Stimulated activated CD4-positive, alpha-beta T cell treated with anti-CD3 and anti-CD28 coated beads, Interleukin-2, amount 100 ng/mL, for 4 hours (primary cell): ENCODE measurements at places on chromosomes 13 and 19.
A peak's percentile ranks its signal among the peaks of the same experiment; 100 is the strongest.

- no peak for DNase-seq
These were observed 1074.3 kb upstream of the PCDH9 start for GRCh38 chr13:68304286-68304893.

GRCh38 chr13:30882996-30883766, 22.9 kb upstream of the MEDAG start:
- DNase-seq, result no peak

DNA sequence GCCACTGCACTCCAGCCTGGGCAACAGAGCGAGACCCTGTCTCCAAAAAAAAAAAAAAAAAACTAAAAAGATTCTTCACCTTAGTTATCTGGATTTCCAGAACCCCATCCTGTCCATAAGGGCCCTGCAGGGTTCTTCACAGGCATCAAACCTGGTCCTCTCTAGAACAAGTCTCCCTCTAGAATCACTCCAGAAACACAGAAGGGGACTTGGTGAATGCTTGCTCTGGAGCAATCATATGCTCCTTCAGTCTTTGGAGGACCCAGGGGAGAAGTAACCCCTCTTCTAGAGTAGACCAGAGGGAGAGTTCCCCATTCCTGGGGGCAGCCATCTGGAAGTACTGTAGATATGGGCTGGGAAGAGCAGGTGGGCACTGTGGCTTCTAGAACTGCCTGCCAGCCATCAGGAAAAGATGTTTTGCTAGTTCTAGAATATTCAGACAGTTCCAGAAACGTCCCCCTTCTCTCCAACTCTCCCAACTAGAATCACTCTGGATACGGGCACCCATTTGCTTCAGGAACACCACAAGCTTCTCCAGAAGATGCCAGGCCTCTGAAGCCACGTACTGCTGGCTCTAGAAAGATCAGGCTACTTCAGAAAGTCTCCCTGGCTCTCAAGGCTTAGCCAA, 2.8 kb downstream of the FUT1 start:
- DNase-seq, result no peak

DNA sequence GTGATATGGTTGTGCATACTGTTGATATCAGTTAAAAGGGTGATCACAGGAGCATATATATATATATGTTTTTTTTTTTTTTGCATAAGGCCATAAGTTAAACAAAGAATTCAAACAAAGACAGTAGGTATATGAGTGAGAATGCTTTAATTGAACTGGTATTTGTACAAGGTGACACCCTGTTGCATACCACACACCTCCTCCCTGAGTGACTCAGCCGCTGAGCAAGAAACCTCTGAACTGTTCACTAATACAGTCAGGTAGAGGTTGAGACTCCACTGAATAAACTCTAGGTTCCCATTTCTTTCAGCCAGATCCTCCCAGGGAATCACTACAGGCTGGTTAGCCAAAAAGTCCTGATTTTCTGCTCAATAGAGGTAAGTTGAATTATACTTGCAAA, at the start of gene SCEL:
Gene SCEL (plus strand): TSS at position 259 of the 400 bp plus-strand sequence. CDS start 20,170 bp downstream, outside the sequence.
- DNase-seq, result no peak

- DNase-seq, result no peak
These were observed 3.6 kb upstream of the MIER2 start for GRCh38 chr19:347946-348861.

DNA sequence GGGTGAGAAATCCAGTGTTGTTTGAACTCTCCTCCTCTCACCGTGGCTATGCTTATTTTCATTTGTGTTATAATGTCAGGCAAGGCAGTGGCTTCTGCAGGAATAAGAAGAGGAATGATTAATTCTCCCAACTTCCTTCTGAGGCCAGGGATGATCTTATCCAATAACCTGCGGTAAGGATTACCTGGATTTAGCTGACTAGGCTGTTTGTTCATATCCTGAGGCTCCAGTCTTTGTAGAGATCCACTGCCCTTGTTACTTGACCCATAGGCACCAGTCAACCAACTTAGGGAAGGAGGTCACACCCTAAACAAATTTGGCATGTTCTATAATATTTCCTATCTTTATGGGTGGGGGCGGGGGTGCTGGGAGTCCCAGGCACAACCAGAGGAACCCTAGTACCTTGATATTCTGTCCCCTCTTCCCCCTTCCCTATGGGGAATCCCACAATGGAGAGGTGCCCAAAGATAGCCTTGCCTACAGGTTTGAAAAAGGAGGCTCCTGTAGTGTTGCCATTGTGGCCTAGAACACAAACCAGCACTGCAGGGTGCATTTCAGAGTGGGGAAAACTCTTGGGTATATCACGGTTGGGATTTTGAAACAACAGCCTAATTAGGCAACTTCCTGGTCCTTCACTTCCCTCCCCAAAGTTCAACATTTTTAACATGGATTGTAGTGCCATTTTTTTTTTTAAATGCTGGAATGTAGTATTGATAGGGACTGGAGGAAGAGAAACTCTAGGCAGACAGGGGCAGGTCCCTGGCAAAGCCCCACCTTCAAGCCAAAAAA, 977.5 kb upstream of the SPRY2 start:
- DNase-seq, result no peak

DNA sequence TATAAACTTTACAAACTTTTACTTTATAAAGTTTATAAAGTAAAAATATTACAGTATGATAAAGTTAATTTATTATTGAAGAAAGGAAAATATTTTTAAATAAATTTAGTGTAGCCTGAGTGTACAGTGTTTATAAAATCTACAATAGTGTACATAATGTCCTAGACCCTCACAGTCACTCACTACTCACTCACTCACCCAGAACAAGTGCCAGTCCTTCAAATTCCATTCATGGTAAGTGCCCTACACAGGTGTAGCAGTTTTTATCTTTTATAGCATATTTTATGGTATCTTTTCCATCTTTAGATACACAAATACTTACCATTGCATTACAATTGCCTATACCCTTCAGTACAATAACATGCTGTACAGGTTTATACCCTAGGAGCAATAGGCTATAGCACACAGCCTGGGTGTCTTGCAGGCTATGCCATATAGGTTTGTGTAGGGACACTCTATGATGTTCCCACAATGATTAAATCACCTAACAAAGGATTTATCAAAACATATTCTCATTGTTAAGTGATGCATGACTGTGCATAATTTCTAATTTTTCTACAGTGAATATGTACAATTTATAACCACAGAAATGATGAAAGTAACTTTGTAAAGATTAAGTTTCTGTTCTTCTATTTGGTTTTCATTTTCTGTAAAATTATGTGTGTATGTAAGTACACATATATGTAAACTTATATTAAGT, 98.0 kb downstream of the SPRY2 start:
- DNase-seq, result no peak

DNA sequence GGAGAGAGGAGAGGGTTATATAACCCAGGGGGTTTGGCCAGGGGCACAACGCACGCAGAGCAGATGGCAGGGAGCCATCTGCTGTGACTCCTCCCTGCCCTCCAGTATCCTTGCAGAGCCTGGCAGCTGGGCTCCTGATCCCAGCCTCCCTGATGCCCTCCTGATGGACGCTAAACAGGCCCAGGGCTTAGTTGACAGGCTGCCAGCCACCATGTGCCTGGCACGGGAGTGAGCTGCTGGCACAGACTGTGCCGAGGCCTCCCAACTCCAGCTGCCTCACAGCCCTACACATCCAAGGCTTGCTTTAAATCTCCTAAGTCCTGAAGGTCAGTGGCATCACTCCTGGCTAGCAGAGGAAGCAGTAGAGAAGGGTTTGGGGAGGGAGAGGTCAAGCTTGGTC, 16.7 kb downstream of the SYDE1 start:
- no peak for DNase-seq

GRCh38 chr19:29379257-29380021, 146.4 kb upstream of the VSTM2B start:
- DNase-seq, result no peak

GRCh38 chr19:55258828-55259539, at the start of gene PPP6R1:
Gene PPP6R1 (minus strand): TSS chr19:55259017. CDS start chr19:55247103, 11,914 bp downstream.
- peak; percentile 88 for DNase-seq

DNA sequence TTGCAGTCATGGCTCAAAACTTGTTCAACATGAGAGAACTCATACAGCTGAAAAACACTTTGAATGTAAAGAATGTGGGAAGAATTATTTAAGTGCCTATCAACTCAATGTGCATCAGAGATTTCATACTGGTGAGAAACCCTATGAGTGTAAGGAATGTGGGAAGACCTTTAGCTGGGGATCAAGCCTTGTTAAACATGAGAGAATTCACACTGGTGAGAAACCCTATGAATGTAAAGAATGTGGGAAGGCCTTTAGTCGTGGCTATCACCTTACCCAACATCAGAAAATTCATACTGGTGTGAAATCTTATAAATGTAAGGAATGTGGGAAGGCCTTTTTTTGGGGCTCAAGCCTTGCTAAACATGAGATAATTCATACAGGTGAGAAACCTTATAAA, 20.1 kb downstream of the ZNF283 start:
- DNase-seq, result no peak

- DNase-seq, result no peak
These were observed 99.8 kb downstream of the GPR12 start for GRCh38 chr13:26660766-26661165.

GRCh38 chr19:48364598-48365348, 606 bp downstream of the SYNGR4 start:
- DNase-seq, result no peak

- DNase-seq, result no peak
These were observed 306.0 kb downstream of the ZNF536 start for GRCh38 chr19:30678168-30678567.

GRCh38 chr13:25927932-25928331, 123.9 kb downstream of the SHISA2 start:
- DNase-seq, result no peak

GRCh38 chr19:6413721-6414643, 10.6 kb downstream of the KHSRP start:
- no peak for DNase-seq
